NCI-H2081 treated with DMSO at 0.1 percent for 48 hours (cell line): ENCODE measurements at places on chromosomes 11 and 22.

- DNase-seq: no peak
Measured at GRCh38 chr11:11148104-11148509, 204.9 kb downstream of the CSNK2A3 start.

GRCh38 chr22:46065691-46066454, 84.5 kb upstream of the PPARA start:
- DNase-seq: no peak

DNA sequence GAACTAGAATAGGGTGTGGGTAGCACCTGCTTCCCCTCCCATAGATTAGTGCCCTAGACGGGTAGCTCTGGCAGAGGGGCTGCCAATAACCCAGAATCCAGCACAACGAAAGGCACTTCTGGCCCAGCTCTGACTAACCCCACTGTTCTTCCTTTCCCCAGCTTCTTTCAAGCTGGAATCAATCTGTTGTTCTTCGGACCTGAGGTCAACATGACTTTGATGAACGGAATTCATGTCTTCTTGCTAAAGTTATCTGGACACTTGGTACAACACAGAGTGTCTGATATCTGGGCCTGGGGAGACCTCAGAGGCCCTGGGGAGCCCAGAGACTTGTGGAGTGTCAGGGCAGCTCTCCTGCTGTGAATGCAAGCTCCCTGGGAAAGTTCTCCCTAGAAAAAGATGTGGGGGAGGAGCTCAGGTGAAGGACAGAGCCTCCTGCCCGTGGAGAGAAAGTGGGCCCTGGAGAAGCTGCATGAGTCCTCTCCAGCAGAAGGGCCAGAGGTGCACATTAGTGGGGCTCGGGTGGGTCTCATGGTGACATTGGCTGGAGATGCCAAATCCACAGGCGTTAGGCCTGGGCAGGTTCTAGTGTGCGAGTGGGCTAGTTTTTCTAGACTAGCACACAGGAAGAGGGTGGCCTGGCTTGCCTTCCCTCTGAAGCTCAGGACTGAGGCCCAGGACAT, 6.3 kb downstream of the KCNJ11 start:
- no peak for DNase-seq

DNA sequence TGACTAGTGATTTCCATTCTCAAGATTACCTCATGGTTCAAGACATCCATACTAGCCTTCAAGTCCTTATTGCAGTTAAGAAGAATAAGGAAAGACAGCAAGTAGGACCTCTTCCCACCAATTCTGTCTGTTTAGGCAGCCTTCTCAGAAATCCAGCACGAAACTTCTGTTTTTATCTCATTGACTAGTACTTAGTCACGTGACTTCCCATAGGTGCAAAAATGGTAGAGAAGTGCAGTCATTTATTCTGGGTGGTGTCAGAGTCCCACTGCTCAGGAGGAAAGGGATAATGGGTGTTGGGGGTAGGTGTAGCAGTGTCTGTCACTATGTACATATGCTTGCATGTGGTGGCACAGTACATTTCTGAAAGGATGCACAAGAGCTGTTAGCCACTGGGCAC, 57.7 kb upstream of the SORL1-AS1 start:
- no peak for DNase-seq

DNA sequence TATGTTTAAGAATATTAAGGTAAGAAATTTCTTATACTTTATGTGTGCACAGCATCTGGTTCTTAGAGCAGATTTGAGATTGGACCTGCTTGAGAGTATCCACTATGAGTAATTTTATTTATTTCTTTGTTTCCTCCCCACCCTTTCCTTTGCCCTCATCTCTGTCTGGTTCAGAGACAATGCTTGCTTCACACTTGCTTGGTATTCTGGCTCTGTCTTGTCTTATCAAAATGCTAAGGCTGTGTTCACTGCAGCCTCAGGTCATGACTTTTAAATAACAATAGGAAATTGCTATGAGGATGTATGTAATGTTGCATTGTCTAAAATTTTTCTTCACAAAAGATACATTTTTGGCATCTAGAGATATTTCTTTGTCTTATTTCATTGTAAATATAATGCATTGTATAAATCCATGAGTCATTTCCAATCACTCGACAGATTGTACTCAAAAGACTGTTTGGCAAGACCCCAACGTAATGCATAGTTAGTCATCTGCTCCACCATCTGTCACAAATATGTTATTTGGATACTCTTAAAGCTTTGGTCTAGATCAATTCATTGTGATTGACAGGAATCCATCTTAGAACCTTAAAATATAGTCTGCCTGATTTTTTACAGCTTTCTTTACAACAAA, 395.7 kb downstream of the AASDHPPT start:
- DNase-seq: no peak
